Activated CD8-positive, alpha-beta memory T cell treated with anti-CD3 and anti-CD28 coated beads for 1 hour (primary cell): ENCODE measurements at places on chromosomes 12 and 14.

- DNase-seq: no peak
Measured at GRCh38 chr14:55146425-55146824, 17.4 kb downstream of the LGALS3 start.

DNA sequence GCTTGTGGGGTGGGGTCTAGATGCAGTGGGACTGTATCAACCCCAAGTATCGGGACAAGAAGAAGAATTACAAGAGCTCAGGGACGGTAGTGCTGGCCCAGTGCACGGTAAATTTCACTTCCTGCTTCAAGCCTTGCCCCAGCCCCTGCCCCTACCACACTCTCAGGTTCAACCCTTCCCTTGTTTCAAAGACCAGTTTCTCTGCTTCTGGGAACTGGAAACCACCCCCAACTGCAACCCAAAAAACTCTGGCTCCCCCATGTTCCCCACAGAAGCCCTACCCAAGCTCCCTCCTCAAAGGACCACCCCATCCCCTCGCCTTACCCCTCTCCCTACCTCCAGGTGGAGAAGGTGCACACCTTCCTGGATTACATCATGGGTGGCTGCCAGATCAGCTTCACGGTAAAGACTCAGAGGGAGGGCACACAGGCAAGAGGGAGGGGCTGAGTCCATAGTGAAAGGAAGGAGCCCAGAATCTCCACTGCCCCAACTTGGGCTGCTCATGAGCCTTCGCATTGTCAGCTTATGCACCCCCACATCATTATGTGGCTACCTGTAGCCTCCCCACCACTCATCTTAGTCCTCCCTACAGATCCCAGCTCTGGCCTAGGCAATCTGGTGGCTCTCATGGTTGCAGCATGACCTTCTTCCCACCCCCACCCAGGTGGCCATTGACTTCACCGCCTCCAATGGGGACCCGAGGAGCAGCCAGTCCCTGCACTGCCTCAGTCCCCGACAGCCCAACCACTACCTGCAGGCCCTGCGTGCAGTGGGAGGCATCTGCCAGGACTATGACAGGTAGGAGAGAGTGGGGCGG lies 4.3 kb downstream of the CPNE6 start:
- DNase-seq: no peak

GRCh38 chr12:84502907-84503787 lies 409.5 kb downstream of the SLC6A15 start:
- no peak for DNase-seq

DNA sequence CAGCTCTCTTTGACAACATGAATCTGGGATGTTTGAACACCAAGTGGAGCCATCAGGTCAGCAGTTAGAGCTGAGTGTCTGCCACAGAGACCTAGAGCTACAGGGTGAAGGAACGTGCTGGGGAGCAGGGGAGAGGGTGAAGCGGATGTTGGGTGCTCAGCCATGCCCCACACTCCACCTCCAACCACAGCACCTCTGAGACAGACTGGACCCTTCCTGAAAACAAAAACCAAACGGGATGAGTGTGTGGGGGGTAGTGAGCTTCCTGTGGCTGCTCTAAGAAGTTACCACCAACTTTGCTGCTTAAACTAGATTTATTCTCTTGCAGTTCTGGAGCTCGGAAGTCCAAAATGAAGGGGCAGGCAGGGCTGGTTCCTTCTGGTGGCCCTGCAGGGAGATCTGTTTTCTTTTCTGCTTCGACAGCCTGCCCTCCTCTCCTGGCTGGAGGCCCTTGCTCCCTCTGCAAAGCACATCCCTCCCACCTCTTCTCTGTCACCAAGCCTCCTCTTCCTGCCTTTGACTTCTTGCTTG lies 5.6 kb upstream of the GOLGA3 start:
- DNase-seq: no peak

- no peak for DNase-seq
Measured at GRCh38 chr14:101371799-101372793, 189.2 kb upstream of the DIO3 start.

GRCh38 chr12:52359621-52360061 lies 7.6 kb downstream of the KRT85 start:
- DNase-seq: no peak

DNA sequence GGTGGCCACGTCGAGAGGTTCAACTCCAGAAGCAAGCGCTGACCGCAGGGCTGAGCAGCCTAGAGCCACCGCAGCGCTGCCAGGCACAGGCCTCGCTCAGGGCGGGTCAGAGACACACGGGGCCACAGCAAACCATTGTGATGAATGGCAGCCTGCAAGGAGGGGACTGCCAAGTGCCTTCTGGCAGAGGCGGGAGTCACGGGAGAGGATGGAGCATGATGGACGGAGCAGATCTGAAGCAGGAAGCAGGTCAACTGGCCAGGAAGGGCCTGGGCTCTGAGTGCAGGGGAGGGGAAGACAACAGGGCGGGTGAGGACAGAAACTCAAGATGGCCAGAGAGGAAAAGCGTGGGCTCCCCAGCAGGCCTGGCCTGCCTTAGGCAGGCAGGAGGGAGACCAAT lies 49.8 kb downstream of the CDC42BPB start:
- DNase-seq: no peak
